Stimulated activated CD4-positive, alpha-beta T cell treated with anti-CD3 and anti-CD28 coated beads, TNF-alpha, amount 100 ng/mL, for 1 hour (primary cell): ENCODE measurements at places on chromosomes 4 and X.

DNA sequence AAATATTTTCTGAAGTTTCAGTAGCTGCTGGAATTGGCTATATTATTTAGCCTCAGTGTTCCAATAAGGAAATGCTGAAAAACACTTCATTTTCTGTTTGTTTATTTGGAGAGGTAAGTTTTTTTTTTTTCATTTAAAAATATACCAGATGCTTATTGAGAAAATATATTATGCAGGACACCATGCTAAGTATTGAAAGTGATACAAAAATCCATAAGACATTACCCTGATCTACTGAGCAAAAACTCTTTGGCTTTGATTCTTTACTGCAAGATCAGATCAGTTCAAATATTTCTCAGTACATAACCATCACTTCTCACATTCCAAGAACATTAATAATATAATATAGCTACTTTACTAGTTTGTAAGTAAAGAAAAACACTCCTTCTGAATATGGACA, 123.4 kb upstream of the PACRGL start:
- DNase-seq = no peak

- no peak for DNase-seq
Observed at GRCh38 chr4:107950746-107951540, 19.6 kb downstream of the CYP2U1 start.

DNA sequence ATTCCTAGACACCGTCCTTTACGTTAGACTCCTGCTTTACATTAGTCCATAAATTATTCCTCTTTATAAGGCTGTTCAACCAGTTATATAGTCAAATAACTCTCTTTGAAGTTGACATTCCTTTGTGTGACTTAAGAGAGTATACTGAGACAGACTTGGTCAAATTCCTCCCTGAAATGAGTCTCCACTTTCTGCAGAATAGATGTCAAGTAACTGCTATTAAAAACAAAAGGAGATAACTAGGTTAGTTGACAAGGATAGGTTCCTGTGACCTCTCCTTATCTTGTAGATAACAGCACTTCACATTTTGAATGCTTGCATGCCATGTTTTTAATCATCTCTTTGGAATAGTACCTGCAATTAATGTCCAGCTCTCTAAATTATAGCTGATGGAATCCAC, 5.7 kb downstream of the GUCY1A1 start:
- no peak for DNase-seq

DNA sequence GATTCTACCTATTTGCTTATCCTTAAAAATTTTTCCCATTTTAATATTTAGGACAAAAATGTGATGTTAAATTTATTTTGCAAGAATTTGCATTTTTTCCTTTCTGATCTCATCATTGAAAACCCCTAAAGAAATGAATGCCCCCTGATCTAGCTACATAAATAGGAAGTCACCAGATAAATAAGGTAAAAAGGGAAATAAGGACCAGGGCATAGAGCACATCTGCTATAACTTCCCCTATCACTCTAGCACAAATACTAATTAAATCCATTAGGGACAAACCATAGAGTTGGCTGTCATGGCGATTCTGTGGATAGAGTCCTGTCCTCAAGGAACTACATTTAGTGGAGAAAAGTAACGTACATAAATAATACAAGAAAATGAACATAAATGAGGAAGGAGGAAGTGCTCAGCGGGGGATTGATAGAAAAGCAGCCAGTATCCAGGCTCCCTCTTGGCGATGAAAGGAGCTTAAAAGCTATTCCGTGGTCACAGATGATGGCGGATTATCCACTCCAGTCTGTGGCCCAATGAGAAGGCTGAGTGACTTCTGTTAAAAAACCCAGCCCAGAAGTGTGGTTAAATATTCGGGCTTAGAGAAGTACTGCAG, 76.9 kb upstream of the RPL34 start:
- no peak for DNase-seq

- DNase-seq = no peak
Observed at GRCh38 chr4:75834095-75834771, 68.0 kb downstream of the PPEF2 start.

DNA sequence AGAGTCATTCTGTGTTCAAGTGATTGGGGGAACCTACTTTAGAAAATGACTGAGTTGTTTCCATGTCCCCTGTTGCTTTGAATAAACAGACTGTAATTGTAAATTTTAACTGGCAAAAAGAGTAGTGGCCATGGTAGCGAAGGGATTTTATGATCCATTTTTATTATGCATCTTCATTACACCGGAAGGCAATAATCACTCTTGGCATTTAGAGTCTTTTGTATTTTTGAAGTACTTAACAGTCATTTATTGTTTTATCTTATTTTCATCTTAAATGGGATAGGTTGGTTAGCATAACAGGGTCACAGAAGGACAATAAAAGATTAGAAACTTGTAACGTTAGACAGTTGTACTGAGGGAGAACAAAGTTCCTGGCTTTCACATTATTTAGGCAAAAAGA, 11.0 kb upstream of the OTC start:
- no peak for DNase-seq

- no peak for DNase-seq
Observed at GRCh38 chr4:81527115-81527514, 55.4 kb upstream of the RASGEF1B start.

DNA sequence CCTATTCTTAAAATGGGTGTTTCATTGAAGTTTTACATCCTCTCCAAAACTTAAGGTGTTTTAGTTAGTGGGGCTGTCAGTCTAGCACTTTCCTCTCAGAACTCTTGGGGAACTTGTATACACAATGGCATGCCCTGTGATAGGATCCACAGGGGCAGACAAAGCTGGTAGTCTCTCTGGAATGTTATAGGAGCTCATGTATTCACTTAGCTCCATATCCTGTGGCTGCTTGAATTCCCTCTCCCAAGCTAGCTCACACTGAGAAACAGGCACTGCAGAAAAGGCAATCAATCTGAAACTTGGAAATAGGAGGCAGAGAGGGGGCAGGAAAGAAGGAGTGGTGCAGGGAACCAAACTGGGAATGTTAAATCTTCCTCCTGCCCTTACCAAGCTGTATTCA, 26.3 kb upstream of the ARMCX2 start:
- no peak for DNase-seq

GRCh38 chrX:152926279-152926678, 28.4 kb downstream of the ZNF185 start:
- DNase-seq = no peak

- DNase-seq = no peak
Observed at GRCh38 chrX:107936434-107936730, 45.8 kb downstream of the TEX13B start.

- no peak for DNase-seq
Observed at GRCh38 chrX:6666624-6667023, 131.7 kb upstream of the VCX3A start.

GRCh38 chrX:13152518-13153185, 108.2 kb upstream of the FAM9C start:
- DNase-seq = no peak

GRCh38 chr4:84235126-84235944, 263.8 kb downstream of the NKX6-1 start:
- DNase-seq = no peak

DNA sequence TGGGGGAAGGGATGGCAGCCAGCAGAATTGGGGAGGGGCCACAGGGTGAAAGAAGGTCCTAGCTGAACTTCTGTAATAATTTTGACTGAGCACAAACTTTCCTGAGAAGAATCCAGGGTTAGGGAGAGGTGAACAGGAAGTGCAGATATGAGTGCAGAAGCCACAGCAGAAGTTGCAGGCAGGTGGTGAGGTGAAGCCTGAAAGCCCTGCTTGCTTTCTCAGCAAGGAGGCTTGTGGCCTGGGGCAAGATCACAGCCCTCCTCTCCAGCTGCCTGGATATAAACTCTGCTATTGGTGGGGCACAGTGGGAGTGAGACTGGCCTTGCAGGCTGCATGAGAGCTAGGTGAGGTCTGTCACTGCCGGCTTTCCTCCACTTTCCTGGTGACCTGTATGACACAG, 44.1 kb upstream of the UPRT start:
- DNase-seq = no peak

GRCh38 chr4:10345381-10345784, 111.8 kb downstream of the ZNF518B start:
- DNase-seq = no peak

DNA sequence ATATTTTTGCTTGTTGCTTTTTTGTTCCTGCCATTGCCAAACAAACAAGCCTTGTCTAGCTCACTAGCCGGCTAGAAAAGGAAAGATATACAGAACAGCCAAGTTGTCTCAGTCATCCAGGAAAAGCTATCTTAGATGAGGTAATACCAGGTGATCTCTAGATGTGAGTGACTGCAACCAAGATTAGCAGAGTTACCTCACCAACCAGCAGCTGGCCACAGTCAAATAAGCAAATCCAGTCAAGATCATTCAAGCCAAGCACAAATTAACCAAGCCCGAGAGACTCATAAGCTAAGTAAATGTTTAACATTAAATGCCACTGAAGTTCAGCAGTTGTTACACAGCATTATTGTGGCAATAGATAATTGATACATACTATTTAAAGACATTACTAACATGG, 108.6 kb downstream of the CENPC start:
- no peak for DNase-seq

DNA sequence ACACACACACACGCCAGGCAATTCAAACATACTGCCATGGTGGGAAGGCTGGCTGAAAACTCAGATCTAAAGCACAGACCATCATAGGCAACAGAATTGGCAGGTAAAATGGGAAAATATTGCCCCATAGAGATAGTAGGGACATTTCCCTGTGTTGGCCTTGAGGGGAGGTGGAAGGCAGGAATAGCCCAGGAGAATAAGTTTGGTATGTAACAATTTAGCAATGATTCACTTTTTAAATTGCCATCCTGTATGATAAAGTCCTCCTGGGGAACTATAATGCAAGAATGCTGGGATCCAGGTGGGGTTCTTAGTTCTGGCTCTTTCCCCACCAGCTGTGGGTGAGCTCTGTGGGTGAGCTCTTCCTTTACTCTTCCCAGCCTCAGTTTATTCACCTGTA, 51.0 kb downstream of the ATXN3L start:
- DNase-seq = no peak

- no peak for DNase-seq
Observed at GRCh38 chrX:41293269-41293668, 40.7 kb upstream of the DDX3X start.

- DNase-seq = no peak
Observed at GRCh38 chr4:179768996-179769395, 2326.8 kb upstream of the AGA start.

- no peak for DNase-seq
Observed at GRCh38 chrX:27890611-27891010, 82.8 kb downstream of the MAGEB10 start.

DNA sequence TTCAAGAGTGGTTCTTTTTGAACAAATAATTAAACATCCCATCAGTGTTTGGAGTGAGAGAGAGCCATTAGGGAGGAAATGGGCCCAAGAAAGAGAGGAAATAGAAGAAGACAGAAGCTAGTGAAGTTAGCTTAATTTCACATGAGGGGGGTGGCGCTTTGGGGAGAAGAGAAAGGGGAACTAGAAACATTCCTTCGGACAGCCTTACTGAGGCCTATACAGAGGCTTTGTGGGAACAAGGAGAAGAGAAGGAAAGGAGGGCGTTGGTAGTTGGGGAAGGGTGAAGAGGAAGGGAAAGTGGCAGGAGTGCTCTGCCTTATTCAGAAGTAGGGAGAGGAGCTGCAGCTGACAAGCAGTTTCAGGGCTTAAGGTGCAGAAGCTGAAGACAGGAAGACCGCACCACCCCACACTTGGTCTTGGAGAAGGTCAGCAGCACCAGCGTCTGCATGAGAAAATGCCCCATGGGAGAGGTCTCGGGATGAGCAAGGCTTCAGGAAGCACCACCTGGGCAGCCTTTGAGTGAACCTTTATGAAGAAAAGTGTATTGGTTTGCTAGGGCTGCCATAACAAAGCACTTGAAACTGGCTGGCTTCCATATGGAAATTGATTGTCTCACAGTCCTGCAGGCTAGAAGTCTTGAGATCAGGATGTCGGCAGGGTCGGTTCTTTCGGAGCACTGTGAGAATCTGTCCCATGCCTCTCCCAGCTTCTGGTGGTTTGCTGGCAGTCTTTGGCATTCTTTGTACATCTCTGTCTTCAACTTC, 85.1 kb downstream of the KIT start:
- no peak for DNase-seq

DNA sequence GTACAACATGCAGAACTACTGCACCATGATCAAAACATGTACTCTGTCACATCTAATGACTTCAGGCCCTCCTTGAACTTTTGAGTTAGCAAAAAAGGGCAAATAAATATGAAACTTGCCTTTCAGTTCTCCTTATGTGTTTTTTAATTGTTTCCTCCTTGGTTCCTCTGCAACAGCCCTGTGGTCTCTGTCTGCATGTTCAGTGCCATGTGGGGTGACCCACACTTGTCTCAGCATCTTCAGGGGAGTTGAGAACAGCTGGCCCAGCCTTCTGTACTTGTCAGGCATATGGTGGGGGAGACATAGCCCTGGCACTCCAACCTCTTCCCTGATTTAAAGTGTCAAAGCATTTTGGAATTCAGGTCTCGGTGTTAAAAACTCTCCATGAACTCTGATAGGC, 188.0 kb upstream of the PGRMC2 start:
- DNase-seq = no peak

GRCh38 chrX:140151316-140151715, 186.0 kb upstream of the CXorf66 start:
- no peak for DNase-seq

DNA sequence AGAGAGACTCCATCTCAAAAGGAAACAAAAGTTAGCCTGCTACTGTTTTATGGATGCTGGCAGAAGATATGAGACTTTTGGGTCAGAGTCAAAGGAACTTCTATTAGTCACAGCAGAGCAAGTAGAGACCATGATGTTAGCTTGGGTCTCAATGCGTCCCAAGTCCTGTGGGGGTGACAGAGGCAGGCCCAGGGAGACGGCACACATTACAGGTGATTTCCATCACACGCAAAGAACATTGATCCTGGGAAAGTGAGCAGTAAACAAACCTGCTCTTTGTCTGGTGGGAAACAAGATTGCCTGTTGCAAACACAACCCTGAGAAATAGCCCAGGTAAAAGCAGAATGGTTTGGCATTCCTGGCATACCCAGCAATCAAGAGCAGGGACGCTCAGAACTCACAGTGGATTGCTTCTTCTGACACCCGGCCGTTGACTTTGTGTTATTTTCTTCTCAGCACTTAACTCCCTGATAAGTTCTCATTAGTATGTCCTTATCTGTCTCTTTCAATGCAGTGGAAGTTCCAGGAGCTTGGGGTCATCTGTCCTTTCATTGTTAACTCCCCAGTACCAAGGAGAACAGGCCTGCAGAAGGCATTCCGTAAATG, 51.2 kb upstream of the LGI2 start:
- DNase-seq = no peak
